ENCODE measurements at places on chromosomes 3 and 15.

GRCh38 chr3:11236588-11237461, 35.4 kb upstream of the ATG7 start:
- peak; percentile 74 for DNase-seq

DNA sequence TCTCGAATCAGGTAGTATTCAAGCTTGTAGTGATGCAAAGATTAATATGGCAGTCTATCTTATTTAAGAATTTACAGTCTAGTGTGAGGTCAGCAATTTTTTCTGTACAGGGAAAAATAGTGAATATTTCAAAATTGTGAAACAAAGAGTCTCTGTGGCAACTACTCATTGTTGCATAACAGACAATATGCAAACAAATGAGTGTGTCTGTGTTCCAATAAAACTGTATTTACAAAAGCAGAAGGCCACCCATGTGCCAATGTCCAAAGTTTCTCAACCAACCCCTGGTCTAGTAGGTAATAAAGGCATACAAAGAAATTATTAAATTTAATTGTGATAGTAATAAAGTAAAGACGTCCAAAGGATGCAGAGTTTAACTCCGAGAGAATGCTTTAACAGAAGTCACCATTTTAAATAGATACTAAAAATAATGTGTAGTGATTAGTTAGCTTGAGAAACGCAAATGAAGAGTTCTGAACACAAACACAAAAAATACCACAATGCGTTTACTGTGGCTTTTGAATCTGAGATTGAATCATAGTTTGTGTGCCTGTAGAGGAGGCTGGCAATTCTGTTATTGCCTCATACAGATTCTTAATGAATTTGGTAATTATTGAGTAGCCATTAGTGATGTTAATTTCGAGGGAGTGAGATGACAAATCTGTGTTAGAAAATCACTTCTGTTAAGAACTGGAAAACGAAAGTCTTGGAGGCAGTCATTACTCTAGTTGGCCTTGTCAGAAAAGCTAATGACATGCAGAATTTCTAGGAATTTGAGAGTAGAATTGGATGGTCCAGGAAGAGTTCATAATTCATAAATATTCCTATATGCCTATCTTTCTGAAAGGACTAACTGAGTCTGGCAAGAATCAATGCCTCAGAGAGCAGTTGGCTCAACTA, 48.7 kb downstream of the CADM2 start:
- no peak for DNase-seq

- DNase-seq: no peak
These were observed 28.0 kb downstream of the MB21D2 start for GRCh38 chr3:192889679-192890078.

DNA sequence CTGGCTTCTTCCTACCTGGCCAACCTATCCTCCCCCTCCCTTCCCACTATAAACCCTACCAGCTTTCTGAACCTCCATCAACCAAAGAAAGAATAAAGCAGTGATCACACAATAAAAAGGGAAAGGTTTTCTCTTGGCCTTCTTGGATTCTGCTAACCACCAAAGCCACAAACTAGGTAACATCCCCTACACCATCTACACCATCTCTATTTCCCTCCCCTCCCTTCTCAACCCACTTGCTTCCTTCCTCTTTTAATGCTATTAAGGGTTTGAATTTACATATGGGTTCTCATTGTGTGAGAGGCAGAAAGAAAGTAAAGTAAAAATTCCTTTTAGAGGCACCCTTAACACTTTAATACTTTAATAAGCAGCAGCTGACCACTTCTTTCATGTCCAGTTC, 25.8 kb upstream of the RSL24D1 start:
- DNase-seq: peak; percentile 35

GRCh38 chr3:48437812-48438211, 2.1 kb downstream of the CCDC51 start:
- no peak for DNase-seq

- no peak for DNase-seq
These were observed 99.1 kb downstream of the DNASE1L3 start for GRCh38 chr3:58111513-58112184.

DNA sequence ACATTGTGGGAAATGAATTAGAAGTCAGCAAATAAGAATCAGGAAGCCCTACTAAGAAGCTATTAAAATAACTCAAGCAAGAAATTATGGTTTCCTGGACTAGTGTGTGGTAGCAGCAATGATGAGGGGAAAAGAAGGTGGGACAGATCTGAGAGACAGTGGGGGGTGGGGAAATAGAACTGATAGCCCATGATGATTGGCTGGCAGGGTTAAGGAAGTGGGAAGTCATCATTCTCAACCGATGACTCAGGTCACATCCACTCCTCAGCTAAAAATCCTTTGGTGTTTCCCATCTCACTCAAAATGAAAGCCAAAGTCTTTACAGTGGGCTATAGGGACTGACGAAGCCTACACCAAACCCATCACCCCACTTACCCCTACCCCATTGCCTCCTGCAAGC, 153.9 kb upstream of the ARHGEF26 start:
- no peak for DNase-seq

GRCh38 chr3:114274929-114275328, 18.9 kb upstream of the TIGIT start:
- no peak for DNase-seq

- DNase-seq: no peak
These were observed 41.1 kb downstream of the TSC22D2 start for GRCh38 chr3:150449169-150449721.

DNA sequence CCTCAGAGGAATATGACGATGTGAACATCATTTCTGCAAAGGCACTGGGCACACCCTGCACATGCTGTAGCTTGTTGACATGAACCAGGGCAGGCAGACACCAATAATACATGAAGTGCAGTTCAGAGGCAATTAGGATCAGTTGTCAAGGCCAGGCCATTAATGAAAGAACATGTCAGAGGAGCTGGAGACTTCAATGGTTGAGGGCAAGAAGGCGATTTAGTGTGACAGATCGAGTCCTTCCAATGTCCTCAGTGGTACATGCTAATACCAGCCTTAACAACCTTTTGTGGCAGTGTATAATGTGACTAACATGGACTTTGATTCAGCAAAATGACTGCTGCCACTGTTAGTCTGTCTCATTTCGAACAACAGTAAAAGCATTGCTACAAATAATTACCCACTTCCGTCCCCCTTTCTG, 205.2 kb upstream of the NANOGP8 start:
- DNase-seq: no peak

DNA sequence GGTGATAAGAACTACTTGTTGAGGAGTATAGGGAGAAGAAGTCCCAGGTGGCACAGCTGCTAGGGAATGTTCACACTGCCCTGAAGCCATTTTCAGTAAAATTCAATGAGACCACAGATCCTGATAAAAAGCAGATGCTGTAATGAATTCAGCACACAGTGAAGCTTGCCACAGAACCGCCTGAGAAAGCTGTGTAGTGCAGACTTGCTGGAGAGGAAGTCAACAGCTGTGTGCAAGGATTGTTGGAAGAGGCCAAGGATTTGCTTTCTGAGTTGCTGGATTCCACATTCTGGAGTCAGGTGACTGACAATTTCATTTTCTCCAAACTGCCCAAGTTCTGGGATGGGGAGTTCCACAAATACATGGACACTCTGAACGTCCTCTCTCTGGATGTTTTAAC, 70.9 kb downstream of the ANP32A start:
- no peak for DNase-seq

DNA sequence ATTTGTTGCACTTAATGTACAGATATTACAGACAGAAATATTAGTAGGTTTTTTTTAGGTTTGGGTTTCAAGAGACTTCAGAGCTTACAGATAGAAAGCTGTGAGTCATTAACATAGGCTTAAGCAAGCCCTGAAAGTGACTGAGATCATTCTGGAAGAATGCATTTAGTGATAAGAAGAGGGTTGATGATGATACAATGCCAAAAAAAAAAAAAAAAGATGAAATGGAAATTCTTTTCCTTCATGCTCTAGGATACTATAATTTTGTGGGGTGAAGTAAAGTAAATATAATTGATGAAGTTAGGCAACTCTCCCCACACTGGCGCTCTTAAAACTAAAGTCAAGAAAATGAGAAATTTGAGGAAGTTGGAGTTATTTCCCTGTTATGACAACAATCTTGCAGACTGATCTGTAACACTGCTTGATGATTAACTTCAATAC, 169.4 kb upstream of the ZNF385D start:
- no peak for DNase-seq

GRCh38 chr15:92243227-92243626, 150.5 kb upstream of the ST8SIA2 start:
- no peak for DNase-seq

GRCh38 chr15:95556225-95556624, 774.3 kb upstream of the NR2F2 start:
- no peak for DNase-seq

DNA sequence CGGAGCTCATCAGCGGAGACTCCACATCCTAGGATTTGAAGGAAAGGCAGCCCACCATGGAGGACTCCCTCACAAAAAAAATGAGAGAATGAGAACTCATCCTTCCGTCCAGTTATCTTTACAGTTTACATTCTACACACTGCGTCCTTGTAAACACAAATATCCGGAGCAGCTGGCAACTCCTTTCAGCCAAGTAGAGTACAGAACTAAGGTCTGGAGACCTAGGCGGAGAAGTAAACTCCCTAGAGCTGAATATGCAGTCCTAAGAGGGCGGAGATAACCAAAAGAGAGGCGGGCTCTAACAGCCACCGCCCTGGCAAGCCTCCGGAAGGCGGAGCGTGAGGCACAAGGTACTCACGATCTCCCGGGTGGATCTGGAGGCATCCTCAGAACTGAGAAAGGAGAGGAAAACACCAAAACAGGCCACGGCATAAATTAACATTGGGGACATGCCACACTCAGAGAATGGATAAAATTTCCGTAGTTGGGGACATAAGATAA, 924 bp upstream of the SIN3A start:
- peak; percentile 93 for DNase-seq

DNA sequence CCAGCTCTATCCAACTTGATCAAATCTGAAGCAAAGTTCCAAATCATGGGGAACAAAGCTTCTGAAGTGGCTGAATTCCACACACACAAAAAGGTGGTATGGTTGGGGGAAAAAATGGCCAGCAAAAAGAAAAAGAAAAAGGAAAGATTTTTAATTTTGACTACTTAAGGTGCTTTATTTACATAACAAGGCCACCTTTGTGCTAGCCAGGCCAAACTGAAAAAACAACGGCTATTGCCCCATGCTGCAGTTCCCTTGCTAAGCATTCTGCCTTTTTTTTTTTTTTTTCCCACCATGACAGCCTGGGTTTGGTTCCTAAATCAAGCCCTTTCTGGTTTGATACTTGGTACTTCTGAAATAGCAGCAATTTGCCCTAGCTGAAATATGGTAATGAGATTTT, 66.5 kb upstream of the DAZL start:
- DNase-seq: no peak

DNA sequence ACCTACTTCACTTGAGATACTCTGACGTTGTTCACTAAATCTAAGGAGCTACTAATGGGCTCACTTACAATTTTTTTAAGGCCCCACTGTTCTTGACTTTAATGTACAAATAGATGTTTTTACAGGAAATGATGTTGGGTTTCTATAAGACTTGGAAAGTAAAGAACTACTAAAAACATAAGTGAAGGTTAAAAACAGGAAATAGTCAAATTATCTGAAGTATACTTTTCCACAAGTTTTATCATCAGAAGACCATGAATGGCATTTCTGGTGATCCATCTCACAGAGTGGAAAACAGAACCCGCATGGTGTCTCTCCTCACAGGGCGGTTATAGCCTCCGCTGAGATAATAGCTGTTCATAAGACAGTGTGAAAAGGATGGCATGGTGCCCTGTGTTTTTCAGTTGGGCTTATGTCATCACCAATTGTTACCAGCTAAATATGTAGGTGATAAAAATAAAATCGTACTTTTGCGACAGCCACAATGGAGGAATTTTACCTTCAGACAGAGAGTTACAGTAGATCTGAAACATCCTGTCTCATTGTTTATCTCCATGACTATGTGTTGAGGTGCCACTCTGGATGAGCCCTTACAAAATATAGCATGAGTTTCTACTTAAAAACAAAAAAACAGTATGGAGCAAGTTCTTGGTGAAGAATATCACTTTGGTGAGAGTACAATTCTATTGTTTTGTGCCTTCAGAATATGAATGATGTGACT, 462.4 kb downstream of the RAP2B start:
- peak; percentile 35 for DNase-seq

GRCh38 chr15:75966073-75966472, 46.2 kb downstream of the NRG4 start:
- no peak for DNase-seq

- DNase-seq: no peak
These were observed at the start of gene B3GALNT1 for GRCh38 chr3:161104561-161105551. Gene B3GALNT1 (minus strand): TSS chr3:161105349. CDS start chr3:161086754, 18,595 bp downstream.

DNA sequence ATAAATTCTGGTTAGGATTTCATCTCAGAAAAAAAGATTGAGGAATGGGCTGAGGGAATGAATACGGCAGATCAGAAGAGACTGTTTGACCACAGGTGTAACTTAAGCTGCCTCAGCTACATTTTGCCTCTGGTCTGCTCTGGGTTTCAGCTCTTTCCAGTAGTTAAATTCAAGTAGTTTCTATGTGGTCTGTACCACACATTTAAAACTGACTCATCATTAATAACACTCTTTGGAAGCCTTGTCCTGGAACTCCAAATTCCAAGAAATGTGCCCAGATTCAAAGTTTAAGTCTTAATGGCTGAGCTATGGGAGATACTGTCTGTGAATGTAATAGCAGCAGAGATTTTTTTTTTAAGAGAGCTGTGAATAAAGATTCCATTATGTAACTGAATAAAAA, 133.1 kb upstream of the IGSF10 start:
- DNase-seq: no peak

DNA sequence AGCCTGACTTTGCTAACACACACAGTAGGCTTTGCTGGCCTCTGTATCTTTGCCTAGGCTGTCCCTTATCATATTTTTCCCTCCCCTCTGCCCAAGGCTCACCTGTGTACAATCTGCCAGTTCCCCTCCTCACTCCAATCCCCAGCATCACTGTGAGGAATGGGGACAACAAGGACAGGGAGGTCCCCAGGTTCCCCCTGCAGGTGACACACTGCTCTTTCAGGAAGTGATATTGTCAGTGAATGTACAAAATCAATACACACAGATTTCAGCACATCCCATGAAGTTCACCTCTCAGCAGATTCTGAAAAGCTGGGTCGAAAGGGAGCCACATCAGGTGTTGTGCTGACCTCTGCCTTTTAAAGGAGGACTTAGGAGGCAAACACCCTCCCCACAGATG, 177.5 kb downstream of the RAB11A start:
- peak; percentile 19 for DNase-seq

DNA sequence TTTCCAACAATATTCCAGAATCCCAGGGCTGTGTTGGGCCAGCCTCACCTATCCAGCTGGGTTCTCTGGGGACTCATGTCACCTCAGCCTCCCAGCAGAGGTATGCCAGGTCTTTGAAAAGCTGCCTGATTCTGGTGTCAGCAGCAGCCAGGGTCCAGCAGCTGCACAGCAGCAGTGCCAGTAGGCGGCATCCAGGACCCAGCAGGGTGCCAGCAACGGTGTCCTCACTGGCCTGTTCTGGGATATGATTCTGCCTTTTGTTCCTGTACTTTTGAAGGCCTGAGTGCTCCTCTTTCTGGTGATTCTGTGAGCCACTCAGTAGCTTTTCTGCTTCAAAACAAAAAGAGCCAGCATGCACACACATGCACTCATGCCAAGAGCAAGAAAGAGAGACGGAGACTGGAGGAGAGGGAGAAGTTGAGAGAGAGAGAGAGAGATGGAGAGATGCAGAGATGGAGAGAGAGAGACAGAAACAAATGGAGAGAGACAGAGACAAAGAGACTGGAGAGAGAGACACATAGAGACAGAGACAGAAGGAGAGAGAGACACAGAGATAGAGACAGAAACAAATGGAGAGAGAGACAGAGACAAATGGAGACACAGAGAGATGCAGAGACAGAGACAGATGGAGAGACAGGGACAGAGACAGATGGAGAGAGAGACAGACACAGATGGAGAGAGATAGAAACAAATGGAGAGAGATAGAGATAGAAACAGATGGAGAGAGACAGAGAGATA, 205.7 kb downstream of the UACA start:
- DNase-seq: no peak

GRCh38 chr3:188518416-188518815, 364.5 kb downstream of the LPP start:
- DNase-seq: no peak
